ENCODE measurements at places on chromosomes 11 and 22.
A peak's percentile ranks its signal among the peaks of the same experiment; 100 is the strongest.

GRCh38 chr11:46106530-46107407, 14.5 kb downstream of the PHF21A start:
- peak; percentile 20 for DNase-seq

DNA sequence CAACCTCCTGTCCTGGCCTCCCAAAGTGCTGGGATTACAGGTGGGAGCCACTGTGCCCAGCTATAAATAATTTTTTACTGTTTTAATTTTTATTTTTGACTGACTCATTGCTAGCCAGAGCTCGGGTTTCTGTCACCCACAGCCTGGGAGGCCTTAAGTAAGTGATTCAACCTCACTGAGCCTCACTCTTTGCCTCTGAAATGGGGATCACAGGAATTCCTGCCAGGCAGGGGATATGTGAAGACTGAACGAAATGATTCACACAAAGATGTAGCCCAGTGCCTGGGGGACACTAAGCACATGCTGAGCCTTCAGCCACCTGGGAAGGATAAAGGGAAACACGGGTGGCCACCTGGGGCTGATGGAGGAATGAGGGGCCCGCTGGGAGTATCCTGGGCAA, 3.8 kb upstream of the LRRC74B start:
- peak; percentile 88 for DNase-seq

GRCh38 chr11:45079943-45080719, 66.3 kb upstream of the PRDM11 start:
- DNase-seq: no peak

- no peak for DNase-seq
These were observed 161.3 kb upstream of the UBASH3B start for GRCh38 chr11:122494221-122494620.

DNA sequence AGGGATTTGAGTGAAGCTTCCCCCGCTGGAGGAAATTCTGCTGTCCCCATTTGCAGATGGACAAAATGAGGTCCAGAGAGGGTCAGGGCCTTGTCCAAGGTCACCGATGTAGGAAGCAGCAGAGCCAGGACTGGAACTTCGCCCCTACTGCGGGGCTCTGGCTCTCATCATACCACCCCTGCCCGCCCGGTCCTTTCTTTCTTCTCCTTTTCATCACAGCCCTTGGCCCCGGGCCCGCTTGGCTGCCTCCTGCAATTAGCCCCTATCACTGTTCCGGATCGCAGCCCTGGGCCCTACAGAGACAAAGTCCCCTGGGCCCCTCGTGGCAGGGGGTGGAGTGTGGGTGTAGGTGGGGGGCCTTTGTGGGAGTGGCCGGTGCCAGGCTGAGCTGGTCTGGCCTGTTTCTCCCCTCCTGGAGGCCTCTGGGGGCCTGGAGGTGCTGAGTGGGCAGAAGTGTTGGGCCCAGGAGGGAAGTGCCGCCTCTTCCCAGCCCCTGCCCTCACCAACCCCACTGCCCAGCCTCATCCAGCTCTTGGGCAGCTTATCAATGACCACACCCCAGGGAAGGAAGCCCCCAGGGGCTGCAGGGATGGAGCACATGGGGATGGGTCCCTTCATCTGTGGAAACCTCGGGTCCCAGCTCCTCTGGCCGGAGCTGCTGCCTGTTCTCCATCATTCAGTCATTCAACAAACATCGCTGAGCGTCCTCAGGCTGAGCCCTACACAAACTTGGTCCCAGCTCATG, 3.4 kb downstream of the EMID1 start:
- DNase-seq: no peak

- DNase-seq: peak; percentile 15
These were observed 13.2 kb downstream of the CCND1 start for GRCh38 chr11:69654001-69654659.

DNA sequence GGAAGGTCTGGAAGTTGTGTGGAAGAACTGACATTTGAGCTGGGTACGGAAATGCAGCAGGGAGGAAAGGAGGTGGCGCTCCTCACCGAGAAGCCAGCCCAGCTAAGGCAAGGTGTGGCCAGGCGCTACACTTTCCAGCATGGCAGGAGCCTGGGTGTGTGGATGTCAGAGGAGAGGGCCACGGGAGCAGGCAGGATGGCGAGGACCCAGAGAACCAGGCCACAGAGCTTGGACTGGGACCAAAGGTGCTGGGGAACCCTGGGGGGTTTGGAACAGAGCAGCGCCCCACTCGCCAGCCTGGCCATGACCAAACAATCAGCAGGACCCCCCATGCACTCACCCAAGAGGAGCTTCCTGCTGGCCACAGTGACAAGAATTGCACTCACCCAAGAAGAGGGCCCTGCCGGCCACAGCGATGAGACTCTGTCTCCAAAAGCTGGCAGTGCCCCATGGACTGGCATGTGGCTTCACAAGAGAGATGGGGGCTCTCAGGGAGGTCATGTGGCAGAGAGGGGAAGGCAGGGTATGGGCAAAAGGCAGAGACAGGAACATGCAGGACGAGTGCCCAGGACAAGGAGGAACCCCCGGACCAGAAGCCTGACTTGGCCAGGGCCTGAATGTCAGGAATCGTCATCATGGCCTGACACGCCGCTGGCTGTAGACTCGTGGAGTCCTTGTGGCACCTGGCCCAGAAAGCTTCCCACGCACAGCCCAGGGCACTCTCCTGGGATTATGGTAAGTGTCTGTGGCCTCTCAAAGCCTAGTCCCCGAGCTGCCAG, 45.4 kb downstream of the IGF2 start:
- DNase-seq: no peak
